Mesangial cell (primary cell): ENCODE measurements at places on chromosomes 3 and 15. TPM values are rescaled to one million over a fixed set of nuclear protein-coding genes. Genes with fewer than 3 reads are reported as not detected.

The B3GALNT1 gene
- total RNA-seq: 19.1 and 19.7 TPM in 2 replicates

The NANOGP8 gene
- total RNA-seq: not detected in 2 replicates

The IFT80 gene
- 14.0 and 21.2 TPM in 2 replicates for total RNA-seq

The SEMA5B gene
- not detected in 2 replicates for total RNA-seq

The DNAH12 gene
- total RNA-seq: under 0.01 TPM in 1 of 2 replicates, not detected in the other

The PIF1 gene
- total RNA-seq: 4.1 and 36.7 TPM in 2 replicates

The PLAAT1 gene
- 2.2 and 2.4 TPM in 2 replicates for total RNA-seq

The ANKRD63 gene
- not detected in 2 replicates for total RNA-seq

The PPP1R14D gene
- total RNA-seq: not detected in 2 replicates
